ENCODE measurements at places on chromosomes 4 and X. TPM values are rescaled to one million over a fixed set of nuclear protein-coding genes. Genes with fewer than 3 reads are reported as not detected.

Gene MAGEB17
- total RNA-seq, result 0.58 TPM

Gene PABPC1L2A
- not detected for total RNA-seq

DNA sequence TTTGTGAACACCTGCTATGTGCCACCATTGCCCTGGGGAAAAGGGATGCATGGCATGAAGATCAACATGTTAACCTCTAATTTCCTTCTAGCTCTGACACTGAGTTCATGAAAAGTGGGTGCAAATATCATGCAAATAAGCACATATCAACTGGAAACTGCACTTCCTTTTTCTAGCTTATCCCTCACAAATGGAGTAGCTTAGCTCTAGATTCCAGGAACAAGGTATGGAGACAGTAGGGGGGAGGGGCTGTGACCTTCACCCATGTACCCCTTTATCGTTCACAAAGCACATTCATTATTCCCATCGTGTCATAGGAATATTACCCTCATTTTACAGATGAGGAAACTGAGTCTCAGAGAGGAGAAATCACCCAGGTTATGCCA is 37.4 kb downstream of the STARD8 start:
- DNase-seq, result no peak
- H3K27ac ChIP-seq, result no peak overlapping the region
- no peaks in the 10 kb centered on the region for H3K36me3 ChIP-seq
- H3K27me3 ChIP-seq, result no peaks in the 10 kb centered on the region

DNA sequence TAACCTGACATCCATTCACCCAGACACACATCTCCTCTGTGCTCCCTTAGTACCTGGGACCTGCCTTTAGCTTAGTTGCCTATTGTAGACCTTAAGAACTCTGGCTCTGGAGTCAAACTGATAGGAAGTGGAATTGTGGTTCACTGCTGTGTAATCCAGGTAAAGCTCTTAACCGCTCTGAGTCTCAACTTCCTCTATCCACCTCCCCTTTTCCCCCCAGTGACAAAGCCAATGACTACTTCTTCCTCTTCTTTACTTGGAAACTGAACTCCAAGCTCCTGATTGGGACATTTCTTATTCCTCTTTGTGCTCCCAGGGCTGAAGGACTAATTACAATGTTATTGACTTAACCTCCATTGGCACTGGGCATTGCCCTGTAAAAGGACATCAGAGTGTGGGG is 94.1 kb downstream of the DRD5 start:
- DNase-seq, result no peak
- H3K27ac ChIP-seq, result no peak overlapping the region
- H3K4me1 ChIP-seq, result no peaks in the 10 kb centered on the region
- no peaks in the 10 kb centered on the region for H3K36me3 ChIP-seq
- H3K4me3 ChIP-seq, result no peak overlapping the region

GRCh38 chr4:106652095-106652494 is 283.5 kb upstream of the GIMD1 start:
- DNase-seq, result no peak
- no peaks in the 10 kb centered on the region for H3K27me3 ChIP-seq
- H3K36me3 ChIP-seq, result no peaks in the 10 kb centered on the region

- H3K27ac ChIP-seq, result no peak overlapping the region
- DNase-seq, result no peak
- H3K36me3 ChIP-seq, result no peaks in the 10 kb centered on the region
Observed at GRCh38 chrX:20437683-20438082, 171.0 kb upstream of the RPS6KA3 start.

- H3K27me3 ChIP-seq, result no peaks in the 10 kb centered on the region
- H3K27ac ChIP-seq, result no peak overlapping the region
- no peaks in the 10 kb centered on the region for H3K36me3 ChIP-seq
- no peak for DNase-seq
- no peak overlapping the region for H3K4me3 ChIP-seq
Observed at GRCh38 chr4:153483432-153484418, 17.6 kb downstream of the TMEM131L start.

GRCh38 chrX:119654112-119654531 is 38.8 kb downstream of the SEPTIN6 start:
- H3K4me3 ChIP-seq, result no peak overlapping the region
- no peak overlapping the region for H3K27ac ChIP-seq
- H3K36me3 ChIP-seq, result no peaks in the 10 kb centered on the region
- H3K4me1 ChIP-seq, result peaks cover 17% of the 10 kb centered on the region
- H3K27me3 ChIP-seq, result no peaks in the 10 kb centered on the region
- no peak for DNase-seq

Data from PC-3 (cell line).